D721Med (cell line): ENCODE measurements at places on chromosomes 7 and 10.

DNA sequence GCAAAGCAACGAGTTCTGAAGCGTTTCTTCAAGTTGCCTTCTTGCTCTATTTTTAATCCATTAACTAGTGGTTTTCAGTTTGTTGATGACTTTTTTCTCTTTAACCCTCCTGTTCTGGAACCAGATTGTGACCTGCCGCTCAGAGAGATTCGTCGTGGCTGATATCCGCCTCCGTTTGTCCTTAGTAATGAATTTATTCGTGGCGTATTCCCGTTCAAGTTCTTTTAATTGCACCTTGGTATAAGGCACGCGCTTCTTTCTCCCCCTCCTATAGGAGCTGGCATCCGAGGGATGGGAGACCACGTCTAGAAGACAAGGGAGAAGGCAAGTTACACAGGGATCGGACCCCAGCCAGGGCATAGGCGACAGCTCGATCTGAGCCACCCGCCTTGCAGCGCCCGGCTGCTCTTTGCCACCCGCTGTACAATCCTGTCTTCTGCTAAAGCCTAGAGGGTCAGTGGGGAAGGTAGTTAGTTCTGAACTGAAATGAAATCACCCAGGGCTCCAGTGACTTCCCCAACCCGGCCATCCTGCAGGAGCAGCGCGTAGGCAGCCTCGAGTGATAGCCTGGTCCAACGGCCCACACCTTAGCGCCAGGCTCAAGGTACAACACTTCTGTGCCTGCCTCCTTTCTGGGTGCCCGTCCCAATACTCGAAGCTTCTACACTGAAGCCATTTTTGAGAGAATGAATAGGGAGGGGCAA lies 1.6 kb downstream of the HOXA13 start:
- DNase-seq = no peak

DNA sequence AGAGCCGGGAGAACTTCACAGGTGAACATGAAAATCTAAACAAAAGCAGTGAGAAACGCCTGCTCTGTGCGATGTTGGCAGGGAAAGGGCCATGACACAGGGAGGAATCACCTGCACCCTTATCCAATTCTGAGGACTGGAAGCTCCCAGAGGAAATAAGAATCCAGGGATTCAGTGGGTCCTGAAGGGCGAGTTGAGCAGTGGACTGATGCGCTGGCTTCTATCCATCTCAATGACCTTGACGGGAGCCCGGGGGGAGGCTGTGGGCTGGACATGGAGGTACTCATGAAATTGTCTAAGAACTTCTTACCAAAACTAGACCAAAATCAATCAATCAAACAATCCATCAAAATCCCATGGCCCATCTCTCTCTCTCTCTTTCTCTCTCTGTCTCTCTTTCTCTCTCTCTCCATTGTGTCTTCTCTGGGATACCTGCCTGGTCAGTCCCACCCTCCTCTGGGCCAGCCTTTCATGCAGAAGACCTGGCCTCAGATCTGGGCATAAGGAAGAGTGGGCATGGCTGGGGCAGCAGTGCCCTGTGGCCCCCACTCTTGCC lies 7.2 kb downstream of the CPXM2 start:
- DNase-seq = no peak

GRCh38 chr10:10977978-10978377 lies 39.7 kb upstream of the CELF2 start:
- DNase-seq = no peak

GRCh38 chr10:70563230-70563629 lies 39.3 kb downstream of the PRF1 start:
- DNase-seq = no peak

DNA sequence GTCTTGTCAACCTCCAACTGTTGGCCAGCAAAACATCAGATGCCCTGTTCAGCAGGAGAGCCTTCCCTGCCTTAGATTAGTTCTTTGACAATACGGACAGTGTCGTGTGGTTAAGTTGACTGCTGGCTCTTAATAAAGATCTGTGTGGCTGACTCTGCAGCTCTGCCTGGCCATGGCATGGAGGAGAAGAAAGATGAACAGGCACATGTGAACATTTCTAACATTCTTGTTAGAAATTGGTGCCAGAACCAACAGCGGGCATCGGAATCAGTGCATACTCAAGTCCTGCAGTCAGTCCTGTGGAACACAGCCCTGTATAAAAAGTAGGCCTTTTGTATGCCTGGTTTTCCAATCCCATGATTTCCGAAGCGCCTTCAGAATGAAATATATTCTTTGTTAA lies 455.6 kb downstream of the POM121L12 start:
- no peak for DNase-seq

- peak; percentile 51 for DNase-seq
Measured at GRCh38 chr7:105589356-105590077, 8.2 kb upstream of the EFCAB10 start.

GRCh38 chr7:105493923-105494315 lies 28.2 kb downstream of the PUS7 start:
- DNase-seq = no peak

DNA sequence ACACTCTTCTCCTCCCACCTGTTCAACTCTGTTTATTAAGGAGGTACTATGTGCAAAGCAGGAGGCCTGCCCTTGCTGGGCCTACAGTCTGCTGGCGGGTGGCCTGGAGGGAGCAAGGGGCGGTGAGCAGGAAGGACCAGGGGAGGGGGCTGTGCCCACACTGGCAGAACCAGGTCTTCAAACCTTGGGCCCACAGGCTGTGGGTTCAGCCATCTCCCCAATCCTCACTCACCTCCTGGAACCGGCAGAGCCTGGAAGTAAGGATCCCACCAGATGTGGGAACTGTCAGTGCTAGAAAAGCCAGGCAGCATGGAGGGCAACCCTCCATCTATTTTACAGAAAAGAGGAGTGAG lies 50.8 kb downstream of the CAMK2B start:
- no peak for DNase-seq

DNA sequence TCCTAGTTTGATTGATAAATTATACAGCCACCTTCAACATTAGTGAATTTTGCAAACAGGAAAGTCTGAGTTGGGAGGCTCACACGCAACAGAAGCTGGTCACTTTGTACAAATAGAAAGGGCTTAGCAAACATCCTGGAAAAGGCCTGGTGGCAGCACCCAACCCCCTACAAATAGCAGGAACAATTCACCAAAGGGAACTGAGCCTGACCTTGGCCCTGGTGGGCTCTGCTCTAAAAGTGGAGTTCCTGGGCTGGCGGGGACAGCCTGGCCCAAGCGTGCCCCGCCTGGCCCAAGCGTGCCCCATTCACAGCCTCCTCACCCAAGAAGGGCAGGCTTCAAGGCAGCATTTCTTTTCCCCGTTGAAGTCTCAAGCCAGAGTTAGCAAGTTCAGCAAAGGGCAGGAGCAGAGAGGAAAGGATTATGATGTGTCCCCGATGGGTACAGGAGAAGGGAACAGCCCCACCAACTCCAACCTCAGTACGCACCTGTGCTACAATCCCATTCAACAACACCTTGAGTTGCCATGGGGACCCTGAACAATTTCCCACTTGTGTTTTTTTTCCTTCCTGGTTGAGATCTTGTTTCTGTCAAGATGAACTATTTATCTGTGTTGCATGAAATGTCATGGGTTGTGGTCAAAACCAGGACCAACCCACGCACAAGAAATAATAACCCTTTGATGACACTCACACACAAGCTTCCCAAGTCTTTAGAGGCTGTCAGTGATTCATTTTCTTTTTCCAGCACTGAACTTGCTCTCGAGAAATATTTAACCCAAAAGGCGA lies 43.4 kb downstream of the RGS10 start:
- no peak for DNase-seq

GRCh38 chr10:31749981-31750840 lies 178.4 kb downstream of the ARHGAP12 start:
- no peak for DNase-seq

- no peak for DNase-seq
Measured at GRCh38 chr10:29323367-29323766, 34.5 kb downstream of the LYZL1 start.

GRCh38 chr7:70884440-70884764 lies 247.5 kb upstream of the GALNT17 start:
- no peak for DNase-seq

DNA sequence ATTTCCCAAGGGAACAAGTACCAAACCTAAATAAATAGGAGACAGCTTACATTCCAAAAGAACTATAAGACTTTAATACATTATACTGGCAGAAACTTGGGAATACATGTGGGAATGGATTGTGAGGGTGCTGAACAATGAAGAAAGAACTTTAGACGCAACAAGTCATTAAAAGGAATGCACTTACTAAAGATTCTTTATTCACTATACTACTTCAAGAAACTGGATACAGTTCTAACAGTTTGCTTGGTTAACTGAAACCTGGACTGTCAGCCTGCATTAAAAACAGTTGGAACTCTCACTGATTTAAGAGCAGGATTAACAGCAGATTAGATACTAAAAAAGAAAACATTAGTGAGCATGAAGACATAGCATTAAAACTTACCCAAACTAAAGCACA lies 12.0 kb downstream of the CACUL1 start:
- DNase-seq = no peak

DNA sequence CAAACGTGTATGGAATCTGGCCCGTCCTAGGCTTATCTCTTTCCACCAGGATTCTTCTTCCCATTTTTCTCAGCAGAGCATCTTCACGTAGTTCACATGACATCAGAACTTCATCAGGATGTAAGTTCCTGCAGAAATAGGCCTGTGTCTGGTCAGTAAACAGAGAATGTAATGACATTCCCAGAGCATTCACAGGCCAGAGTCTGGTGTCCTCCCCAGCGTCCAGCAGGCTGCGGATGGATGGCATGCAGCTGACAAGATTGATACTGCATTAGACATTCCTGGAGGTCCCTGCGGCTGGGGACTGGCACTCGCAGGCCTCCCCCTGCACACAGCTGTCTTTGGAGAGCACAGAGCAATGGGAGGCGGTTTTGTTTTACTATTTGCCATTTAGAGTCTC lies 28.7 kb downstream of the MGMT start:
- DNase-seq = no peak

DNA sequence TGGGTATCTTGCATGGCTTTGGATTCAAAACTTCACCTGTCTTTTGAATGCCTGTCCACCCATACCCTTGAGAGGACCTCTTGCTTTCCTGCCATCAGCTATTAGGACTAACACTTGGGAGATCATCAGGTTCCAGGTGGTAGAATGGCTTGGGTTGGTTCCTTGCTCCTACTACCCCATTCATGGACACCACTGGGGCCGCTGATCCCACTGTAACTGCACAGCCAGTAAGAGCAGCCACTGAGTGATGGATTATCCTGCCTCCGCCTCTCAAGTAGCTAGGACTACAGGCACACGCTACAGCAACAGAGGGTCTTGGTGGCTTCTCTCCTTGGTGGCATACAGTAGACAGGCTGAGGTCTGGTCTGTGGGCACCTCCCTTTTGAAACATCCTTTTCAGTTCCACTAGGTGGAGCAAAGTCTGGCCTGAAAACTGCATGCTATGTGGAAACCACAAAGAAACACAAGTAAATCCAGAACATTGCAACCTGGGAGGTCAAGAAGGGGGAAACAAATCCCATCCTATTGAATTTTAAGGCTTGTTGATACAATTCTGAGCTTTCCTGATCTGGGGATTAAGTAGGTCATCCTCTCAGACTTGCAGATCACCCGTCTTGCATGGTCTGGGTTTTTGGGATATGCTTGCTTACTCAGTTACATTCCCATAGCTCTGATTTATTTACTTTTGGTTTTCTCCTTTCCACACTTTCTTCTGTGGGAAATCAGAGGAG lies 9.4 kb downstream of the WBP1L start:
- no peak for DNase-seq

GRCh38 chr10:89283936-89284475 lies 17.8 kb upstream of the IFIT2 start:
- DNase-seq = no peak
